ENCODE measurements at places on chromosomes 1 and 21.

GRCh38 chr1:92577261-92577895 is 90.7 kb upstream of the GFI1 start:
- no peak for DNase-seq

- DNase-seq = no peak
These were observed 49.9 kb downstream of the C8B start for GRCh38 chr1:56915960-56916359.

DNA sequence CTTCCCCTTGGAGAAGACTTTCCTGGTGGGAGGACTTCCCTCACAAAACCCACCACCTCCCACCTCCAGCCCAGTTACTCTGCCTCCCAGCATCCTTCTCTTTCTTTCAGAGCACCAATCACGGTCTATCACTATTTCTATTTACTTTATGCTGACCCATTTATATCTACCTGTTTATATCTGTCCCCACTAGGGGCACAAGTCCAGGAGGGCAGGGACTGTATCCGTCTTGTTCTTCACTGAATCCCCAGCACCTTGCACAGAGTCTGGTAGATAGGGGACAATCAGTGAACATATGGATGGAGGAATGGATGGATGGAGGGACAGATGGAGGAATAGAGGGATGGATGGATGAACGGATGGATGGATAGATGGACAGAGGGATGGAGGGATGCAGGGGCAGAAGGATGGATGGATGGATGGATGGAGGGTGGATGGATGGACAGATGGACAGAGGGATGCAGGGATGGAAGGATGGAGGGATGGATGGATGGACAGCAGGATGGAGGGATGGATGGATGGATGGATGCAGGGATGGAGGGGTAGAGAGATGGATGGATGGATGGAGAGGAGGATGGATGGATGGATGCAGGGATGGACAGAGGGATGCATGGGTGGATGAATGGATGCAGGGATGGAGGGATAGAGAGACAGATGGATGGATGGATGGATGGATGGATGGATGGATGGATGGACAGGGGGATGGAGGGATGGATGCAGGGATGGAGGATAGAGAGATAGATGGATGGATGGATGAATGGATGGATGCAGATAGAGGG is 5.5 kb downstream of the C1QB start:
- DNase-seq = no peak

- DNase-seq = no peak
These were observed 220.5 kb downstream of the KCNT2 start for GRCh38 chr1:196387766-196388165.

GRCh38 chr1:27001570-27002360 is 8.3 kb downstream of the TRNP1 start:
- DNase-seq = peak; percentile 82

DNA sequence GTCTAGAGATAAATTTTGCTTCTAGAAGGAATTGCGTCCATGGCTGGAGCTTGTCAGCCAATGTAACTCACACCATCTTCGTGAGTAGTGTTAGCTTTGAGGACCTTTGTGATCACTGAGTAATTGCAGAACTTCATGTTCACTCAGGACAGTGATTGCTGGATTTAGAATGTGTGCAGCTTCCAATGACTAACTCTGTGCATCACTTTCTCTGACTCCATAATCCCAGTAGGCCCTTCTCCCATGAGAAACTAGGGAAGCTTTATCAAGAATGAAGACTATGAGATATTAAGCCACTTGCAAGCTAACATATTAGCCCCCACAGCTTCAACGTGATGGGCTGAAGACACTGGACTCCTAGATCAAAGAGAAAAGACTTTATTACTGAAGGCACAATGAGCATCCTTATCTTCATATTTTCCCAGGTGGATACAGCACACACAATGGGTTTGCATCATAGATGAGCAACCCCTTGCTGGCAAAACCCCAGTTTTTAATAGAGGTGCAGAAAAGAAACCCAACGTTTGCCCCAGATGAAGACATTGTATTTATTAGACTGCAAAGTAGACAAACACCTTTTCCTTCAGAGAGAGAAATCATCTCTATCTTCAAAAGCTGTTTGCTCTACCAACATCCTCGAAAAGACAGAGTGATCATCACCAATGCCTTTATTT is 561.0 kb downstream of the LTN1 start:
- DNase-seq = no peak

DNA sequence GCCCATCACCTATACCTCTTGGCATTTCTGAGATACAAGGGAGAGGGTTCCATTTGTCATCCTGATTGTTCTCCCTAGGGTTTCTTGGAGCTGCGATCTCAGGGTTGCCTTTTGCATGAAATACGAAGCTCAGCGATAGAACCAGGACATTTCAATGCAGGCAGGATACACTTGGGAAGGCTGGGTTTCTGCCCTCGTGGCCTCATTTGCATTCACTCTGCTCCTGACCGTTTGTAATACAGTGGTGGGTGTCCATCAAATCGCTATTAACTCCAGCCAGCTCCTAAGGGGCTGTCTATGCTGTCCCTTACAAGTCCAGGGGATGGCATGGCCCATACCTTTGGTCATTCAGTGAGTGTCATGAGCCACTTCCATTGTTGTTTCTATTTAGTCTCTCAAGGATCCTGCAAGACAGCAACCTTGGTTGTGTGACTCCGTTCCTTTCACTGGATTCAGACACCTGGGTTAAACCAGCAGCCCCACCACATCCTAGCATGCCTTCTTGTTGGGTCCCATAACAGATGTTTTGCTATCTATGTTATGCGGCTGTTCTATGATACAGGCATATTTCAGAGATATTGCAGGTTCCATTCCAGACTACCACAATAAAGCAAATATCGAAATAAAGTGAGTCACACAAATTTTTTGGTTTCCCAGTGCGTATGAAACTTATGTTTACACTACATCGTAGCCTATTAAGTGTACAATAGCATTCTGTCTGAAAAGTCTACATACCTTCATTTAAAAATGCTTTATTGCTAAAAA is 18.3 kb downstream of the KAZN start:
- DNase-seq = no peak

- no peak for DNase-seq
These were observed 154.6 kb downstream of the TENT5C start for GRCh38 chr1:117760485-117760884.

GRCh38 chr1:3261007-3261968 is 192.3 kb downstream of the PRDM16 start:
- no peak for DNase-seq

DNA sequence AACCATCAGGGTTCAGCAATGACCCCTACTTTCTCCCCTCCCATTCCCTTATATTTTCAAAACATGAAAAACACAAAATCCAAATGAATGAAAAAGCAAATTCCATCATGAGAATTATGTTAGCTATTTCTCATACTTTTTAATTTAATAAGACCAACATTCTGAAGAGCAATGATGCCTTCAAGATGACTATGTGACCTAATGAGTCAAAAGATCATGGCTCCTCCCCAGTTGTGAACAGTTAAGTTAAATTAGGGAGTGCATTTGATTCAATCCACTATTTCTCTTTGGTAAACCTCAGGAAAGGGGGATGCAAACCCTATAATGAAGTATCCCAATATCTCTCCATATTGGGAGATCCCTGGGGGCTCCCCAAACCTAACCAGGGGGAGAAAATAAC is 36.5 kb downstream of the PUM1 start:
- no peak for DNase-seq

- DNase-seq = no peak
These were observed 48.6 kb downstream of the KCNC4 start for GRCh38 chr1:110258734-110259133.

DNA sequence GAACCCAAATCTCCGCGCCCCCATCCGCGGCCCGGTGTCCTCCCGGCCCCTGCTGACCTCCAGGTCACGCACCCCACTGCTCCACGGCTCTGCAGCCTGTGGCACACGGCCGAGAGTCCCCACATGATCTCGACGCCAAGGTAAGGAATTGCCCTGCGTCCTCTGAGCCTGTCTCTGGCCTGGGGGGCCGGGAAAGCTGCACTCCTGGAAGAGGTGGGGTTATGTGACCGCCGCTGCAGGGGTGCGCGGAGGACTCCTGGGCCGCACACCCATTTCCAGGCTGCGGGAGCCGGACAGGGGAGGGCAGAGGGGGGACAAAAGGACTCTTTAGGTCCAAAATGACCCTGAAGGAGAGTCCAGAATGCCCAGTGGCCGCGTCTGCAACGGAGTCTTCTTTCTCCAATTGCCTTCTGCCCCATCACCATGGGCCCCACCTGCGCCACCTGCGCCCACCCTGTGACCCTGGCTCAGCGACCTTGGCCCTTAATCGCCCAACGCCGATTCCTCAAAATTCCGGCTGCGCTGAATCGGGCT is 997 bp upstream of the SIM2 start:
- DNase-seq = no peak

DNA sequence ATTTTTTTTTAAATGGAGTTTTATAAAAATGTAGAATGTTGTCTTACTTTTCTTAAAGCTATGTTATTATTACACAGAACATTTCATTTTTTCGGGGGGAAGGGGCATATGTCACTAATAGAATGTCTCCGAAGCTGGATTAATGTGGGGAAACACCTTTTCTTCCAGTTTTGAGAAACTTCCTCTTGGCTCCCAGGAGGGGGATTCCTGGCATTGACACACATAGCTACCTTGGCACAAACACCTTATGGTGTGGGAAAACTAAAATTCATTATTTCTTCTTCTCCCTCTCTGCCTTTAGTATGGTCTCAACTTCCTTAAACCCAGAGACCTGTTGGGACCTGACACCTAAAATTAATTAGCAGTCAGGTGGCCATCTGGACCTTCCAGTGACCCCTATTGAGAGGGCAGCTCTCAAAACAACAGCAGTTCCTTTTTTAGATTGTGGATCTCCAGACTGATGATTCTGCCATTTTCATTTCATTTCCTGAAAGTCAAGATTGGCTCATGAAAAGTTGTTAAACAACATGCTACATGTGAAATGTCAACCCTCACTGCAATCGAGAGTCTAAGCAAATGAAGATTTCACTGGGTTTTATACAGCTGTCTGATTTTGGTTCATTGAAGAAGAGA is 70.1 kb upstream of the EDEM3 start:
- no peak for DNase-seq

DNA sequence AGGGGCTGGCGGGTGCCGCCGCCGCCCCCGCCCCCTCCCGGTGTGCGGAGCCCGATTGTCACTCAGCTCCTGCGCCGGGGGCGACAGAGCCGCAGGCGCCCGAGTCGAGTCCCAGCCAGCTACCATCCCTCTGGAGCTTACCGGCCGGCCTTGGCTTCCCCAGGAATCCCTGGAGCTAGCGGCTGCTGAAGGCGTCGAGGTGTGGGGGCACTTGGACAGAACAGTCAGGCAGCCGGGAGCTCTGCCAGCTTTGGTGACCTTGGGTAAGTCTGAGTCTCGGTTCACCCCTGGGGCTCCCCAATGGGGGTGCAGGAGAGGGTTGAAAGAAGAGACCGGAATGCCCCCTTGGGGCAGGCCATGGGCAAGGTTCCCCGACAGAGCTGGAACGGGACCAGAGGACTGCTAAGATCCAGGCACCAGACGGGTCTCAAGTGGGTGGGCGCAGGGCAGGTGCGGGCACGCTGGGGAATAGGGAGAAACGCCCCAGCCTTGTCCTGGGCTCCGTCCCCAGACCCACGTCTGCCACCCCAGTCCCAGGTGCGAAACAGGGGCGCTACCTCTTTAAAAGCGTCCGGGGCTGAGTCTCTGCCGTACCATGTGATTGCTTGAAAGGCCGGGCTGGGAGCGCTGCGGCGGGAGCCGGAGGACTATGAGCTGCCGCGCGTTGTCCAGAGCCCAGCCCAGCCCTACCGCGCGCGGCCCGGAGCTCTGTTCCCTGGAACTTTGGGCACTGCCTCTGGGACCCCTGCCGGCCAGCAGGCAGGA is at the start of gene ADORA1:
Gene ADORA1, plus strand, starts transcription at position 61 of the 765 bp plus-strand sequence. CDS start 1,116 bp downstream, outside the sequence.
- DNase-seq = peak; percentile 69

DNA sequence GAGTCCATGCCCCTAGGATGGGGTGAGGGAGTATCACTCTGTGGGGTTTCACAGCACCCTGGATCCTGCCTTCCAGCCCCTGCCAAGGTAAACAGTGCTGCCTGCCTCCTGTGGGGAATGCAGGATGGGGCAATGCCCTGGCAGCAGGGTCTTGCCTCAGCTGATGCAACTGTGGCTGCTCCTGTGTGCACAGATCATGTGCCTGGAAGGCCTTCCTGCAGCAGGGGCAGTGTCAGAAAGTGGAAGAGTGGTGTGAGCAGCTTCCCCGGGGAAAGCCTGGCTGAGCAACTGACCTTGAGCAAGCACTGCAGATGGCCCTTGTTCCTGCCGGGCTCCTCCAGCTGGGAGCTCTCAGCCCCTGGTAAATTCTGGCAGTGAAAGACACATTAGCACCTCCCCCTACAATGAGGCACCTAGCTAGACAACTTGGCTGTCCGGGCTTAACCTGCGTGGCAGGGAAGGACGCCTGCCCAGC is 9.9 kb downstream of the TOR3A start:
- DNase-seq = no peak

DNA sequence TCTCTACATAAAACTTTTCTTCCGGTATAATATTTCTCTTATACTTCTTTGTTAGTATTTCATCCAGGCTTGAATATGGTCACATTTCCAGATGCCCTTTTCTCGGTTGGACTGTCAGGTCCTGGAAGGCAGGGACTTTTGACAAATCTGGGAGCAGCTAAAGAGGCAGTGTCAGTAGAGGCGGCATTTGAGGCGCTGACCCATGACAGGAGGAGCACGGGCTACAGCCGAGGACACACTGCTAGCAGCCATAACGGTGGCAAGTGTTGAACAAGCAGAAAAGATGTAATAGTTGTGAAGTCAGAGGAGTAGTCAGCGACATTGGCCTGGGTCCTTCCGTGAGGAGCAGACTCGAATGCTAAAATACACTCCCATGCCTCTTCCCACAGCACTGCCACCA is 14.5 kb upstream of the NRIP1 start:
- DNase-seq = no peak

- peak; percentile 54 for DNase-seq
These were observed 887 bp downstream of the SLC19A2 start for GRCh38 chr1:169484683-169485430.

DNA sequence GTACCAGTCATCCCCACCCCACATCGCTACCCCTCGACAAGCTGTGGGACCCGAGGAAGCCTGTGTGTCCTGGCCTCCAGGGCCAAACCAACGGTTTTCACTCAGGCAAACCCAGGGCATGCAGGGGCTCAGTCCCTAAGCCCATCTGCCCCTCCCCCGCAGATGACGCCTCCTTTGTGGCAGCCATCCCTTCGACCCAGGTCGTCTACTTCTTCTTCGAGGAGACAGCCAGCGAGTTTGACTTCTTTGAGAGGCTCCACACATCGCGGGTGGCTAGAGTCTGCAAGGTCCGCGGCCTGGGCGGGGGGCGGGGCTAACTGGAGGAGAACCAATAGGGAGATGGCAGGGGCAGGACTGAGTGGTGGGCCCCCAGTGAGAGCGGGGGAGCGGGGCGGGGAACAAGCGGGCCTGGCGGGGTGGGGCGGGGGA is 7.4 kb downstream of the SEMA4A start:
- DNase-seq = peak; percentile 95

- no peak for DNase-seq
These were observed 13.4 kb upstream of the CFH start for GRCh38 chr1:196638466-196638865.

GRCh38 chr1:30538993-30539867 is 184.2 kb downstream of the MATN1 start:
- DNase-seq = no peak

GRCh38 chr1:101190441-101190840 is 46.4 kb upstream of the S1PR1 start:
- peak; percentile 29 for DNase-seq
